ENCODE measurements at places on chromosomes 16 and 17.

- DNase-seq = no peak
These were observed 246.7 kb downstream of the HS3ST3A1 start for GRCh38 chr17:13355054-13355453.

DNA sequence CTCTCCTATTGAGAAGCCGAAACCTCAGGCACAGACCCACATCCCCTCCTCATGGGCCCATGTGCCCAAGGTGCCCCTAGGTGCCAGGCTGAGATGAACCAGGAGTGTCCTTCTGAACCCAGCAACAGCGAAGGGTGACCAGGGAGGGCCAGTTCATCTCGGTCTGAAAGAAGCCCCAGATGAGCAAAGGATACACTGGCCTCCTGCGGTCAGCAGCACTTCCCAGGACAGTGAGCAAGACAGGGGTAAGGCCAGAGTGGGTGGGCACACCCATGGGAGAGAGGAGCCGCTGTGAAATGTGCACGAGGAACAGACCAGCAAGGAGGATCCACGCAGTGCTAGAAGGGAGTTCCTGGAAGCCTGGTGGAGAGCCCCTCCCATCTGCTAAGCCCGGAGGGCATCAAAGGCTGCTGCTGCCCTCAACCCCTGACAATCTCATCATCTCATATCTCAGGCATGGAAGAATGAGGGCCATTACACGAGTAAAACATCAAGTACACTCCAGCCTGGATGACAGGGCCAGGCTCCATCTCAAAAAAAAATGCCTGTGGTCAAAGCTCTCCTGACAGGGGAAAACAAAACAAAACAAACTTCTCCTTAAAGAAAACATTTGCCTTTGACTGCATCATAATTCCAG, 3.3 kb upstream of the HBZ start:
- no peak for DNase-seq

GRCh38 chr17:68693466-68693865, 92.3 kb upstream of the FAM20A start:
- no peak for DNase-seq

DNA sequence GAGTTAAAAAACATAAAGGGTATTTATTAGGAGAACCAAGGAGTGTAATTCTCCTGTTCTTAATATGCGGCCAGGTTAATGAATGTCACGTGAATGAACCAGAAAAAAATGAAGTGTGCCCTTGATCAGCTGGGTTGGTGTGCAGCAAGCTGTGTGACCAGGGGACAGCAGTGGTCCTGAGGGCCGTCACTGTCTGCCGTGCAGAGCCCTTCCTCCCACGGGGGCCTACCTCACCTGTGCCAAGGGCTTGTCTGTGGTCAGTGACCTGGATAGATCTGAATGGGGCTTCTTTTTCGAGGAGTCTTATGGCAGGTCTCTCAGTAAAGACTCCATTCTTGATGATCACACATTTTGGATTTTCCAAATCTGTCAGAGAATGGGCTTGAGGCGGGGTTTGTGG, 17.7 kb upstream of the STH start:
- no peak for DNase-seq

GRCh38 chr16:88681709-88682451, 4.4 kb downstream of the SNAI3 start:
- DNase-seq = peak; percentile 44

DNA sequence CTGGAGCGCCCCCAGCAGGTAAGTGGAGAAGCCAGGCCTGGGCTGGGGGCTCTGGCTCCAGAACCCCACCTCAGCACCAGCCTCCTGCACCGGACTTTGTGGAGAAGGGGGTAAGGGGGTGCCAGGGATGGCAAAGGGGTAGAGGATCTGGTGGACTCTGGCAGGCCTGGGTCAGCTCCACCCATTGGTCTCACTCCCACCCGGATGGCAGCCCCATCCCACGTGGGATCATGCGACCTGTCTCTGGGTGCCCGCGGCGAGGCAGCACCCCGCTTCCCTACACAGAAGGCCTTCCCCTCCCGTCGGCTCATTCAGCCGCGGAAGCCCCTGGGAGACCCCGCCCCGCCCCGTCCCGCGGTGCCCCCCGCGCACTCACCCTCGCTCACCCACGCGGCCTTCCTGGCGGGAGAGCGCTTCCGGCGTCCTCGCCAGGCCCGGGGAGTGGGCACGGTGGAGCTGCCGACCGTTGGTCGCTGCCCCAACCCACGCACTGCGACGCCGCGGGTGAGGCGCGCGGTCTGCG, 498 bp upstream of the PLEKHG4 start:
- peak; percentile 44 for DNase-seq
